ENCODE measurements at places on chromosomes 12 and 14.

DNA sequence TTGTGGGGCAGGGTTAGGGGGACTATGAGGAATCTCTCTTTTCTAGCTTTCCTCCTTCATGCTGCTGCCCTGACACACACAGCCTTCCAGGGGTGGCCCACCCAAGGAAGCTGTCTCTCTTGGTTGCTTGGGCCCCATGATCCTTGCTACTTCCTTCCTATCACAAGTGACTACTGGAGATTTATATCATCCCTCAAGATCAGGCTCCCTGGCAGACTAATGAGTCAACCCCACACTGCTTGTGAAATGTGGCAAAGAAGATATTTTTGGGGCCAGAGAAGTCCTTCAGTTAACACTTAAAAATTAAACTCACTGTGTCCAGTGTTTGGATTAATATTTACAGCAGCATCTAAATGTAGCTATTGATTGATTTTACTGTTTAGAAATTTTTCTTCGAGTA, 1.5 kb downstream of the OR4E1 start:
- no peak for DNase-seq

DNA sequence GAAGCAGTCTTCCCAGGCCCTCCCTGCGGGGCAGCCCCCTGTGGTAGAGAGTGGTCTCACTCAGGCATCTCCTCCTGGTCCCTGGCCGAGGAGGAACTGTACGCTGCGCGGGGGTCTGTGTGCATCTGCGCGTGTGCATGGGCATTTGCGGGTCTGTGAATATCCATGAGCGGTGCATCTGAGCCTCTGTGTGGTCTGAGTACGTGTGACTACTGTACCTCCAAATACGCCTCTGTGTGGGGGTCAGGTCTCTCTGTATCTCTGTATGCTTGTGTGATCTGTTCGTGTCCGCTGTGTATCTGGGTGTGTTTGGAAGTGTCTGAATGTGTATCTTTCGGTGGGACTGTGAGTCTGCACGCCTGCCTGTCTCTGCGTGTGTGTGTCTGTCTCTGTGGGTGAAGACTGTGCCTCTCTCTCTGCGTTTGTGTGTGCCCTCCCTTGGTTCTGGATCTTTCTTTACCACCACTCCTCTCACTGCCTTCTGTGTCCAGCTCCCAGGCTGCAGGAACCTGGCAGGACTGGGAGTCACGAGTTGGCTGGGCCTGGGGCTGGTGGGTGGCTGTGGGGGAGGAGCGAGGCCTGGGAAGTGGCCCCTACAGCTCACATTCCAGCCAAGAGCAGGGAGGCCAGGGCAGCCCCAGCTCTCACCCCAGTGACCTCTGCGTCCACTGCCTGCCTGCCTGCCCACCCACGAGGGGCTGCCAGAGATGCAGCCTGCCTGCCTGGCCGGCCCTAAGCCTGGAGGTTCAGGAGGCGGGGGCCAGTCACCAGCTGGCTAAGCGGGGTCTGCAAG, 1.1 kb upstream of the PGF start:
- no peak for DNase-seq

GRCh38 chr12:47707905-47708543, 2.2 kb upstream of the RPAP3 start:
- no peak for DNase-seq

- DNase-seq = no peak
These were observed 51.9 kb upstream of the PPM1H start for GRCh38 chr12:62986844-62987243.

DNA sequence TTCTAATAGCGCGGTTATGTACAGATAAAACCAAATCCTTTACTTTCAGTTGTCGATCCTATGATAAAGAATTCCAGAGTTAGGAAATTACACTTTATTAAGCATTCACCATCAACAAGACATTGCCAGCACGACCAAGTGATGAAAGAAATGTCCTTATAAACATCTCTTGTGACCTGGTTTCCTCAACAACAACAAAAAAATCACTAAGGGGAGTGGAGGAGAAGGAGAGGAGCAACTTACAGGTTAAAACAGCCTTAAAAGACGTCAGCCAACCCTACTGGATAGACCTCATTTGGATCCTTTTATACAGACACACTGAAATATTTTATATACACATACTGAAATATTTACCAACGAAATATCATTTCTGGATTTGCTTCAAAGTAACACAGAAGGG, 22.8 kb downstream of the SART3 start:
- no peak for DNase-seq

- peak; percentile 24 for DNase-seq
These were observed 20.5 kb upstream of the FAM181A start for GRCh38 chr14:93906341-93907329.

GRCh38 chr14:70748422-70748821, 60.9 kb downstream of the MAP3K9 start:
- DNase-seq = no peak
